ENCODE measurements at places on chromosomes 1 and 21.

DNA sequence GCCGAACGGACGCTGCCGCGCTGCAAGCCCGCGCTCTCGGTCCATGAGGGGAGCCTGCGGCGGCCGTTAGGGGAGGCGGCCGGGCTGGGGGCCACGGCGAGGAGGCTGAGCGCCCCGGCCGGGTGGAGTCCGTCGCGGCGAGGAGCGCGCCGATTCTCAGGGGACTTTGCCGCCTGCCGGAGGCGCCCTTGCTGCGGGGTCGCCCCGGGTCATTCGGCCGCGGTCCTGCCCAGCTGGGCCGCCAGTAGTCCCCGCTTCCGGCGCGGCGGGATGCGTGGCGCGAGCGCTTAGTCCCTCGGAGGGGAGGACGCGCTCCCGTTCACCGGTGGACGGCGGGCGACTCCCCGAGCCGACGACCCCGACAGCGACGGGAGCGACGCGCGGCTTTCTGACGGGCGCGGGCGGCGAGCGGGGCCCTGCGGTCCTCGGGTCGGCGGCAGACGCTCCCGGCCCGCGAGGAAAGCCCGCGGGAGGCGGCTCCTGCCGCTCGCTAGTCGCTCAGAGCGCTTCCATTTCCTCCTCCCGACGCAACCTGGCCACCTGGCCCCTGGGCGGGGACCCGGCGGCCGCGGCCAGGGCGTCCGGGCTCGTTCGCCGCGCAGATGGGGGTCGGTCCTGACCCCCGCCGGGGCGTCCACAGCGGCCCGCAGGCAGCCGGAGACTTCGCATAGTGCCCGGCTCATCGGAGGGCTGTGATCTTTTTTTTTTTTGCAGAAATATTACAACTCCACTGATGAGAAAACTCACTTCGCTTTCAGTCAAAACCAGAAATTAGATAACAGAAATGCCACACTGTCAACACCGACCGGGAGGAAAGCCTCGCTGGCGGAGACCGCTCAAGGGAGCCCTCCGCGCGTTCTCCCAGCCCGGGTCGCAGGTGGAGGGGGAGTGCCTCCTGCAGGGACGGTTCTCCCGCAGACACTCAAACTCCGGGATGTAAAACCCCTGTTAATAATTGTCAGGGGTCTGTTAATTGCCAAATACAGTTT lies 641 bp upstream of the ZBTB21 start:
- DNase-seq: peak; percentile 20
- no peaks in the 10 kb centered on the region for H3K27me3 ChIP-seq
- H3K4me1 ChIP-seq: peaks cover 5% of the 10 kb centered on the region
- H3K36me3 ChIP-seq: no peaks in the 10 kb centered on the region

GRCh38 chr21:46001821-46002681 lies 20.5 kb downstream of the COL6A1 start:
- no peaks in the 10 kb centered on the region for H3K27me3 ChIP-seq
- no peaks in the 10 kb centered on the region for H3K4me1 ChIP-seq
- H3K4me3 ChIP-seq: no peak overlapping the region
- peaks cover 45% of the 10 kb centered on the region for H3K36me3 ChIP-seq
- H3K27ac ChIP-seq: no peak overlapping the region
- peak; percentile 12 for DNase-seq

DNA sequence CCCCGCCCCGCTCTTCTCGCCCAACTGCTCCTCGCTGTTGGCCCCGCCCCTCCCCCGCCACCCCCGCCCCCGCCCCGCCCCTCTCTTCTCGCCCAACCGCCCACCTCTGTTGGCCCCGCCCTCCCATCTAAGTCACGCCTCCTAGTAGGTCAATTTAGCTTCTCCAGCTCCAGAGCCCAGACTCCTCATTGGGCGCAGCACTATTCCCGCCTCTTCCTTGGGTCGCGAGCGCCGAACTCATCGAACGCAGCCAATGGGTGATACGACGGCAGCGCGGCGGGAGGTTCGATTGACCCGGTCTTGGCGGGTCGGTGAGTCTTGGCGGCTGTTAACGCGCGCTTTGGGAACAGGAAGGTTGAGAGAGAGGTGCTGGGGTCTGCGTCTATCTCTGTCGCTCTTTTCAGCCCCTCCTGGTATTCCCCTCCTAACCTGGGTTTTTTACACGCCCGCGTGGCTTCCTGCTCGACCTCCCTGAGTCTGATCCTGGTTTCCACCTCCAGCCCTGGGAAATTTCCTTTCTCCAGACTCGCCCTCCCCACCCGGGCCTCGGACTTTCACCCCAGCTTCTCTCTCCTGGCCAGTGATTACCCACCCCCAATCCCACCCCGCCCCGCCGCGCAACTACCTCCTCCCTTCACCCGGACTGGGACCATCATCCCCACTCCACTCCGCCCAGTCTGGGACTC lies at the start of gene RAD54L:
Gene RAD54L (plus strand): TSS at position 328 of the 686 bp plus-strand sequence. CDS start 643 bp downstream, outside the sequence.
- H3K27me3 ChIP-seq: no peaks in the 10 kb centered on the region
- peaks cover 8% of the 10 kb centered on the region for H3K4me1 ChIP-seq
- peak within 1 kb of the TSS; percentile 75 for H3K27ac ChIP-seq

- no peaks in the 10 kb centered on the region for H3K27me3 ChIP-seq
- no peaks in the 10 kb centered on the region for H3K4me1 ChIP-seq
- DNase-seq: no peak
- H3K27ac ChIP-seq: no peak overlapping the region
- H3K4me3 ChIP-seq: no peak overlapping the region
These were observed 48.7 kb upstream of the KCNJ15 start for GRCh38 chr21:38208118-38208517.

DNA sequence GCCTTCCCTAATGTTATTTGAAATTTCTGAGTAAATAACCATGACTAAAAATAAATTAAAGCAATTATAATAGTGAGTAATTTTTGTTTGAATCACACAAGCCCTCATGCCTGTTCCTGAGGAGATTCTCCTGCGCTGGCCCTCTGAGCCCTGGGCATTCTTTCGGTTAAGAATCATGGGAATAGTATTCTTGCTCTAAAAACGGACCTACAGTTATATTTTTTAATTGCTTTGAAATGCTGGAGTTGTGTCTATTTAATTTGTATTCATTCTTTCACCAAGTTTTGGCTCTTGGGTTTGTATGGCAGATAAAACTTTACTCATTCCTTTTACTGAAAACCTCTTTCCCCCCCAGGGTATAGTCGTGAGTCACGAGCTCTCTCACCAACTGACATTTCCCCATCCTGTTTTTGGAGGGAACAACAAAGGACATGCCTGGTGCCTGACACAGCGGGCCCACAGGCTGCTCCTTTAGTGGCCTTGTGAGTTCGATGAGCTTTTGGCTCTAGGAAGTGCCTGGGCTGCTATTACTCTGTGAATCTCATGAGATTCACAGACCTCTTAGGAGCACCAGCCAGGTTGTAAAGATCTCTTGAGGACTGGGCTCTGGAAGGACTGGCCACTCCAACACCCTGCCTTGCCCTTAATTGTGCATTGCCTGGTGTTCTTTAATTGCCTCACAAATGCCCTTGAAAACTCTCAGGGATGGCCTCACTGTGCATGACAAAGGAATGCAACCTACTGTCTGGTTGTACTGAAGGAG lies 58.6 kb downstream of the DDR2 start:
- H3K27ac ChIP-seq: peak overlapping the region; percentile 41
- H3K27me3 ChIP-seq: no peaks in the 10 kb centered on the region
- no peak overlapping the region for H3K4me3 ChIP-seq
- no peaks in the 10 kb centered on the region for H3K36me3 ChIP-seq
- peaks cover 24% of the 10 kb centered on the region for H3K4me1 ChIP-seq

DNA sequence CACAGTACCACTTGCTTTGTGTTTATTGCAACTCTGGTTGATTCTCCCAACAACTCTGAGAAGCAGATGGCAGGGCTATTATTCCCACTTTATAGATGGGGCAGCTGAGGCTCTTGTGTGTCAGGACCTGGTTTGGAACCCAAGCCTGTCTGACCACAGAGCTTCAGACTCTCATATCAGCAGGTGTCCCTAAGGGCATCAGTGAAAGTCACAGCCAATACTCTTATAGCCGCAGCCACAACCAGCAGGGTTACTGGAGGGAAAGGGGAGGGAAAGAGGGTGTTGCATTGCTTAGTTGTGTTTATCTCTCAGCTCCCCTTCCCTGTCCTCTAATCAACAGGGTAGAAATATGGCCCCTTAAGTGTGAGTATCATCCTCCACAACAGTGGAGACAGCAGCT lies 304.0 kb downstream of the RRAGC start:
- H3K27ac ChIP-seq: no peak overlapping the region
- H3K27me3 ChIP-seq: peaks cover 3% of the 10 kb centered on the region
- no peak for DNase-seq
- H3K36me3 ChIP-seq: no peaks in the 10 kb centered on the region
- no peaks in the 10 kb centered on the region for H3K4me1 ChIP-seq
- H3K4me3 ChIP-seq: no peak overlapping the region

GRCh38 chr1:202323731-202324130 lies 18.0 kb downstream of the UBE2T start:
- no peaks in the 10 kb centered on the region for H3K4me1 ChIP-seq
- no peak overlapping the region for H3K4me3 ChIP-seq
- DNase-seq: no peak
- H3K27me3 ChIP-seq: no peaks in the 10 kb centered on the region

DNA sequence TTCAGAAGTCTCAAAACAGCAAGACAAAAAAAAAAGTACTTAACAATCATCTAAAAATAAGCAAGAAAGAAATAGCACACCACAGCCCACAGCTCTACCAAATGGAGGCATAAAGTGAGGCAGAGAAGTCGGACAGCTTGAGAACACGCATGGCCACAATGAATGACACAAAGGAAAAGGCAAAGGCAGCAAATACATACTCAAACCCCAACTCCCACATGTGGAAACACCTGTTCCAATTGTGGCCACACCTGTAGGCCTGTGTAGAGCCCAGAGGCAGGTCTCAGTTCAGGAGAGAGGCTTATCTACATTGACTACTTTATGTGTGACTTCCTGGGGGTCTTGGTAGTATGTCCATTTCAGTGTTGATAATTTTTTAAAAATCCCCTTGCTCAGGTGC lies 543.5 kb downstream of the LMO4 start:
- no peaks in the 10 kb centered on the region for H3K4me1 ChIP-seq
- H3K27ac ChIP-seq: no peak overlapping the region
- no peaks in the 10 kb centered on the region for H3K36me3 ChIP-seq
- no peaks in the 10 kb centered on the region for H3K27me3 ChIP-seq
- no peak overlapping the region for H3K4me3 ChIP-seq

GRCh38 chr1:116770625-116771024 lies 16.4 kb downstream of the CD2 start:
- no peak overlapping the region for H3K27ac ChIP-seq
- H3K27me3 ChIP-seq: peaks cover 3% of the 10 kb centered on the region
- H3K4me1 ChIP-seq: no peaks in the 10 kb centered on the region
- H3K36me3 ChIP-seq: no peaks in the 10 kb centered on the region
- no peak for DNase-seq

GRCh38 chr21:36347278-36347961 lies 27.4 kb downstream of the MORC3 start:
- H3K4me3 ChIP-seq: no peak overlapping the region
- H3K36me3 ChIP-seq: peaks cover 79% of the 10 kb centered on the region
- H3K27ac ChIP-seq: no peak overlapping the region
- peaks cover 6% of the 10 kb centered on the region for H3K4me1 ChIP-seq
- H3K27me3 ChIP-seq: no peaks in the 10 kb centered on the region
- no peak for DNase-seq

- no peak overlapping the region for H3K4me3 ChIP-seq
- H3K27me3 ChIP-seq: no peaks in the 10 kb centered on the region
- H3K4me1 ChIP-seq: peaks cover 42% of the 10 kb centered on the region
- DNase-seq: peak; percentile 72
- H3K36me3 ChIP-seq: no peaks in the 10 kb centered on the region
- H3K27ac ChIP-seq: peak overlapping the region; percentile 81
These were observed 25.5 kb downstream of the CD34 start for GRCh38 chr1:207885129-207886032.

DNA sequence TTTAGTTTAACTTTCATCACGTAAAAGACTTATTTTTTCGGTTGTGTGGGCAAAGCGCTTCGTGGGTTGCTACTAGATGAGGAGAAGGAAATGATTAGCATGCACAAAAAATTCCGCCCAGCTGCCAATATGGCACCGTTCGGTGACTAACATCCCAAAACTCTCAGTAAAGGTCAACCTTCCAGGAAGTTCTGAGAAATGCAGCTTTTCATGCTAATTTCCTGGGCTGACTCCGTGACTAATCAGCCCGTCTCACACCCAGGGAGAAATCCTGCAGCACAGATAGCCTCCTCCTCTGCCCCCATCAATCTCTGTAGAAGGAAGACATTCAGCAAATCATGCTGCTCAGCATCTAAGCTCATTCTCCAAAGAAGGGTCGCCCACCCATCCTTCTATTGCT lies 34.1 kb downstream of the TMCO4 start:
- H3K27ac ChIP-seq: no peak overlapping the region
- DNase-seq: no peak
- H3K4me3 ChIP-seq: no peak overlapping the region
- no peaks in the 10 kb centered on the region for H3K27me3 ChIP-seq
- H3K36me3 ChIP-seq: no peaks in the 10 kb centered on the region
- H3K4me1 ChIP-seq: no peaks in the 10 kb centered on the region

DNA sequence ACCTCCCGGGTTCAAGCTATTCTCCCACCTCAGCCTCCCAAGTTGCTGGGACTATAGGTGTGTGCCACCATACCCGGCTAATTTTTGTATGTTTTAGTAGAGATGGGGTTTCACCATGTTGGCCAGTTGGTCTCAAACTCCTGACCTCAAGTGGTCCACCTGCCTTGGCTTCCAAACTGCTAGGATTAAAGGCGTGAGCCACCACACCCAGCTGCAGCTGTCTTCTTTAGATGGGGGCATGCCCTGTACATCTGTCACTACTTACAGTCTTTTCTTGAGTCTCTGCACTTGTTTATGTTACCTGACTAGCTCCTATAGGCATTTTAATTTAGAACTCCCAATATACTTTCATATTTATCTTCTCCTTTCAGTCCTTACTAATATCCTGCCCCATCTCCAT lies 64.2 kb downstream of the SELENOF start:
- no peaks in the 10 kb centered on the region for H3K27me3 ChIP-seq
- no peak overlapping the region for H3K27ac ChIP-seq
- DNase-seq: no peak

- H3K4me1 ChIP-seq: peaks cover 13% of the 10 kb centered on the region
- peak overlapping the region; percentile 89 for H3K27ac ChIP-seq
- no peaks in the 10 kb centered on the region for H3K27me3 ChIP-seq
- H3K4me3 ChIP-seq: peak overlapping the region; percentile 93
These were observed 20.1 kb upstream of the ADAR start for GRCh38 chr1:154628121-154628405.

GRCh38 chr1:6602669-6603237 lies at the start of gene KLHL21:
TSS of gene KLHL21 (minus strand) at chr1:6602869. CDS start at chr1:6602817, 52 bp downstream.
- DNase-seq: peak; percentile 89
- peaks cover 50% of the 10 kb centered on the region for H3K4me1 ChIP-seq
- H3K4me3 ChIP-seq: peak within 1 kb of the TSS; percentile 90
- peaks cover 14% of the 10 kb centered on the region for H3K36me3 ChIP-seq

DNA sequence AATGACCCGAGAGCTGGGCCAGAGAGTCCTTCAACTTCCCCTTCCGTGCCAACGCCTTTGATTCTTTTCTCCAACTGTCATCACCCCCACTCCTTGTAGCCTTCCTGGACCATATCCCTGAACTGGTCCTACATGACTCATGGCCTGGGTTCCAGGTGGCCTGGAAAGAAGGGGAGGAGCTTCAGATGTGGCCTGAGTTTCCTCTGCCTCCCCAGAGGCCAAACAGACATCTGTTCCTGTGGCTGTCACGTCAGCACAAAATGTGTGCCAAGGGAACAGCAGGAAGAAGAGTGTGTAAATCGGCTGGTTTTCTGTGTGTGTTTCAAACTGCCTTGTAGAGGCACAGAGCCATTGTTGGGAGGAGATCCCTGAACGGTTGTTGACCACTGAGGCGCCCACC lies 24.9 kb upstream of the KIRREL1 start:
- DNase-seq: peak; percentile 59
- no peaks in the 10 kb centered on the region for H3K36me3 ChIP-seq
- H3K4me1 ChIP-seq: peaks cover 7% of the 10 kb centered on the region

GRCh38 chr21:27534206-27534605 lies 567.3 kb upstream of the ADAMTS5 start:
- no peaks in the 10 kb centered on the region for H3K4me1 ChIP-seq
- no peak overlapping the region for H3K27ac ChIP-seq
- H3K36me3 ChIP-seq: no peaks in the 10 kb centered on the region
- no peak overlapping the region for H3K4me3 ChIP-seq
- no peak for DNase-seq

Measured in gastrocnemius medialis (tissue), 4 donors.